Activated CD4-positive, CD25-positive, alpha-beta regulatory T cell treated with anti-CD3 and anti-CD28 coated beads, Interleukin-2, amount 50 U/mL, for 72 hours (primary cell): ENCODE measurements at places on chromosomes 7 and 10.

DNA sequence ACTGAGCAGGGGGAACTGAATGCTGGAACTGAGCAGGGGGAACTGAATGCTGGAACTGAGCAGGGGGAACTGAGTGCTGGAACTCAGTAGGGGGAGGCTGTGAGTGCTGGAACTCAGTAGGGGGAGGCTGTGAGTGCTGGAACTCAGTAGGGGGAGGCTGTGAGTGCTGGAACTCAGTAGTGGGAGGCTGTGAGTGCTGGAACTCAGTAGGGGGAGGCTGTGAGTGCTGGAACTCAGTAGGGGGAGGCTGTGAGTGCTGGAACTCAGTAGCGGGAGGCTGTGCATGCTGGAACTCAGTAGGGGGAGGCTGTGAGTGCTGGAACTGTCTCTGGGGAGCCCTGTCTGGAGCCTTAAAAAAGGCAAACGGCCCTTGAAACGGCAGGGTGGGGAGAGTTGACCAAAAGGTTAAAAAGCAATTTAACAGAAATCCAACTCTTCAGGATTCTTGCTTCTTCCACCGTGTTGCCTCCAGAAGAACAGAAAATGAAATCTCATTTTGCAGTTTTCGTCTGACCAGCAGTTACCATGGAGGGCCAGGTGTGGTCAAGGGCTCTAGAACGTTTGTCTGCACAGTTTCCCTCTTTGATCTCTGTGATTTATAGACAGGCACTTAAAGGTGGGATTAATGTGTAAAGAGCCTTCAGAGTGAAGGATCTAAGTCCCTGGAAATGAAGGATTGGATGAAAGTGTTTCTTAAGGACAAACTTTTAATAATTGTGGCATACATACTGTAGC lies 19.1 kb downstream of the DOCK1 start:
- no peak for DNase-seq

DNA sequence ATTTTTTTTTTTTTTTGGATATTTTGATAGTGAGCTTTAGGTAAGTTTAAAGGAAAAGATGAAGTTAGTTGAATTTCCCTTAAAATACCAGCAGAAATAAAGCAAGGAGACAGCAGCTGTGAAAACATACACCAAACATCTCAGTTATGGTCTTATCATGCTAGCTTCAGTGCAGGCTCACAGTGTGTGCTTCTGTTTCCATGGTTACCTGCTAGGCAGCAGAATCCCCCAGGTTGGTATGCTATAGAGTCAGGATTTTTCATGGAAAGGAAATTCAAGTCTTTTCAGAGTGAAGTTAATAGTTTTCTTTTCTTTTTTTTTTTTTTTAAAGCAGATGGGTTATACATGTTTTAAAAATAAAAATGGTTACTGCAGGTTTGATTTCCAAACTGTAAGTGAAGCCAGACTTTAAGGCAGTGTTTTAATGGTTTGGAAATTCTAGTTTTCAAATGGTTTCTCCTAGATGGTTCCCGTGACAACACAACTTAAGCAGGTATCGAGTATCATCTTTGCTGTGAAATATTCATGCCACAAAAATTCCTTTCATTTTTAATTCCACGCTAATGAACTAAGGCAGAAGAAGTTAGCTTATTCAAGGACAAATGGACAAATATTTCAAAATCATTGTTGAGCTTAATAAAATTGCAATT lies 230.9 kb downstream of the BICC1 start:
- DNase-seq, result no peak

- no peak for DNase-seq
Observed at GRCh38 chr7:95396136-95397032, at the start of gene PON3. Gene PON3, minus strand, starts transcription at chr7:95396375. Its CDS starts 25 bp downstream, at chr7:95396350.

GRCh38 chr7:46281071-46281470 lies 360.0 kb upstream of the IGFBP3 start:
- no peak for DNase-seq

DNA sequence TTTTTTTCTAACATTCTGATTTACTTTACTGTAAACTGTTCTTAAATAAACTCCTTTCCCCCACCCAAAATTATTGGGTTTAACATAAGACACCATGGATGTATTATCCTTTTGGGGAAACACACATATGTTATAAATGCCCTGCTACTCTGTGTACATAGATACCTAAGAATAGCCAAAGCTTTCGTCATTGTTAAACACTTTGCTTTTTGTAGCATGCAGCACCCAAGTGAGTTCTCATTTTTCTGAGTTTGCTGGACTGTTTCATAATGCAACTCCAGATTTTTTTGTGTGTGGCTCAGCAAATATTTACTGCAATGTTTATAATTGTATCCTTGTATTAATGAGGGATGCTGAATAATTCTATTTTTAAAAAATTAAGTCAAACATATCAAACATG lies 86.9 kb downstream of the VTI1A start:
- no peak for DNase-seq

GRCh38 chr10:78066012-78066411 lies 32.3 kb downstream of the RPS24 start:
- no peak for DNase-seq

DNA sequence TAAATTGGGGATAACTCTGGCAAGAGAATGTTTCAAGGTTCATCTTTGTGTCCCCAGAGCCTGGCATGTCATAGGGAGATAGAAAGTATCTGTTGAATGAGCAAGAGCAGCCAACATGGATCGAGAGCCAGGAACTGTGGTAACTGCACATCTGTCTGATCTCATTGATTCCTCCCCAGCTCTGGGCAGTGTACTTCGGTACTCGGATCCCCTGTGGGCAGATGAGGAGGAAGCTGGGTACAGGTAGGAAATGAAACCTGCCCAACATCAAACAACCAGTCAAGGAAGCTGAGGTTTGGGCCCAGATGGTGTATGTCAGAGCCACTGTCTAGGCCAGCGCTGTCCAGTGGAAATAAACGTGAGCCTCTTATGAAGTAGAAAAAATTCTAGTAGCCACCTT lies 76.4 kb downstream of the GRK5 start:
- no peak for DNase-seq

GRCh38 chr10:126910798-126911197 lies 5.6 kb downstream of the DOCK1 start:
- DNase-seq, result no peak

DNA sequence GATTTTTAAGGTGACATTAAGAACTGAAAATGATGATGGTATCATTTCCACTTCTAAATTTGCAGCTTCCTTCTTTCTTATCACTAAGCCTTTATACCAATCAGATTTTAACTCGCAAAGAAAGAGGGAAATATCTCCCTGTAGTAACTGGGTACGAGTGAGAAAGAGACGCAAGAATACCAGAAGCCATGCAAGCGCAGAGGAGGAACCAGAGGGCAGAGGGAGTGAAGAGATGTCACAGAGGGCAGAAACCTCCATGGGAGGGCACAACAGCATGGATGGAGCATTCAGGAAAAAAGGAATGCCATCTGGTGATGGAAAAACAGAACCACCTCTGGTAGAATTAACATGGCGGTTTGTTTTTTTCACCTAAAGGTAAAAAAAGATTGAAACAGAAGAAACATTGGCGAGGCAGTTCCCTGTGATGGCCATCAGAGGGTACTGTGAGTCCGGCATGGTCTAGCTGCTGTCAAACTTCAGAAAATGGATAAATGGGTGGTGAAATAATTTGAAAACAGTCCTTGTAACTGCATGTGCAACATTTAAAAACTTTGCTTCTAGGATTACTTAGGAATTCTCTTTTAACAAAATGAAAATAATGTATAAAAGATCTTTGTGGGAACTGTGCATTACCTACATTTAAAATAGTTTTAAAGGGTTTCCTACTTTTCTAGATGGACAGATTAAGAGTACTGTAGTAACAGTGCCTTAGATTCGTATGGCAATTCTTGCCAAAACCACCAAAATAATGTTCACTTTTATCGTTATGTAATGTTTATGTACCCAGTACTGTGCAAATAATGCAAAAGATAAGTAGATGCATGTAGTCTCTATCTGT lies 91.8 kb downstream of the ARHGAP12 start:
- no peak for DNase-seq

DNA sequence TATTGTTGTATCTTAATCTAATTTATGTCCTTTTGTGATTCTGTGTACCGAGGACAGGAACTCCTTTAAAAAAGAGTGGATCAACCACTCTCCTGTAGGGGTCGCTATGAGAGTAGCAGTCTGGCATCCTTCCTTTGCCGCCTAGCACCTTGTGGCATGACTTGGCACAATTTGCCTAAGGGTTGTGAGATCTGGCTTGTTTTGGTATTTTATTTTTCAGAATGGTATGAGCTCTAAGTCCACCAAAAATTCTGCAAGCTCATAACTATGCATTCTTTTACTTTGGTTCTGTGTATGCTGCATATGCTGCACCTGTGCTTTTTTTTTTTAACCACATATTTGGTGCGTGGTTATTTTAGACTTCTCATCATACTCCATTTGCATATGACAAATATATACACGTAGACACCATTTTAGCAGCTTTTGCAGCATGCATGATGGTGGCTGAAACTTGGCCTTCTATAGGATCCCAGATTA lies 112.8 kb downstream of the CDK14 start:
- DNase-seq, result no peak

- DNase-seq, result no peak
Observed at GRCh38 chr7:131653418-131654248, 97.2 kb upstream of the PODXL start.

- no peak for DNase-seq
Observed at GRCh38 chr7:26298472-26299058, 6.9 kb downstream of the SNX10 start.

- DNase-seq, result no peak
Observed at GRCh38 chr10:69573056-69573806, at the start of gene NEUROG3. Gene NEUROG3, minus strand, starts transcription at chr10:69573422. Its CDS starts 379 bp downstream, at chr10:69573043.

- no peak for DNase-seq
Observed at GRCh38 chr10:92407305-92408016, 116.5 kb downstream of the MARCHF5 start.

GRCh38 chr7:107023522-107024151 lies 20.9 kb upstream of the PRKAR2B start:
- no peak for DNase-seq

DNA sequence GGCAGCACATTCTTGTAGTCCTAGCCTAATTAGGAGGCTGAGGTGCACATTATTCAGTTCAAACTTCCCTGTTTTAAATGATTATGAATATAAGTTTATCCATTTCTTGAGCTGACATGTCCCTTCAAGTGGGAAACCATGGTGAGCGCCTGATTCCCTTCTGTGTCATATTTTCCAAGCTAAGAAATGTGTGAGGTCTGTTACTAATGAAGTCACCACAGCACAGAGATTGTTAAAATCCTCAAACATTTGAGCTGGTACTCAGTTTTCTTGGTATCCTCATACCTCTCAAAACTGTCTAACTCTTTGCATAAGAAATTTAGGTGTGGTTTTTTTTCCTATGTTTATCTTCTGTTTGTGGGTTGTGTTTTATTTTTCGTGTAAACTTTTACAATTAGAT lies 926.8 kb downstream of the GATA3 start:
- DNase-seq, result no peak

GRCh38 chr10:65172249-65172648 lies 1651.0 kb downstream of the REEP3 start:
- DNase-seq, result no peak

DNA sequence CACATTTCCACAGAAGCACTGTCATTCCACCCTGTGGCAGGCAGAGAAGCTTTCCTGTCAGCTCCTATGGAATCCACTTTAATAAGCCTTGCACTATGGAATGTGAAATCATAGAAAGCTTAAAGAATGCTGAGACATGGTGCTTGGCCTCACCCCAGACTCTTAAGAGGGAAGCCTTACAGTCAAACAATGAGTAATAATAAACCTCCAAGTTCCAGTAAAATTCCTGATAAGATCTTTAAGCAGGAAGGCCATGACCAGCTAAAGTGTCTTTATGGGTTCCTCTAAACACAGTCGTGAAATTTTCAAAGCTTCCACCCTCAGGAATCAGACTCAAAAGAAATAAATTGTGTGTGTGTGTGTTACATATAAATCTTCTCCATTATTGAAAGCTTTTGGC lies 11.9 kb upstream of the TEX36 start:
- DNase-seq, result no peak

GRCh38 chr10:106255111-106255678 lies 909.3 kb downstream of the SORCS1 start:
- DNase-seq, result no peak

GRCh38 chr10:126904516-126904817 lies 761 bp upstream of the DOCK1 start:
- no peak for DNase-seq

DNA sequence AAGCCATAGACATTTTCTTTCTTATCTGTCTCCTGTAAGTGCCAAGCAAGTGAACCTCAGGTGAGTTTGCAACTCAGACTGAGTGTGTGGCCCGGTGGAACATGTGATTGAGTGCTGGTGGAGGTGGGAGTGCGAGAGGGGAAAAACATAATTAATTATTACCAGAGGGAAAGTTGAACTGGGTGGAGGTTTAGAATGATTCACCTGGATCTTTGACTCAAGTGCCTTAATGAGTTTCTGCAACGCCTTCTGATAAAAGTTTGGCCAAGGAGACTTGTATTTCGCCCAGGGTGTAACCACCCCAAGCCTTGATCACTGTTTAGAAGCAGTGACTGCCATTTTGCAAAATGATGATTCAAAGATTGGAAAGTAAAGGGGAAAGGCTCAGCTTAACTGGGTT lies 513.9 kb downstream of the GATA3 start:
- no peak for DNase-seq

GRCh38 chr7:22267930-22268615 lies 88.9 kb downstream of the RAPGEF5 start:
- DNase-seq, result no peak

- no peak for DNase-seq
Observed at GRCh38 chr10:514137-514671, 175.3 kb downstream of the DIP2C start.

GRCh38 chr10:36026656-36027390 lies 384.7 kb upstream of the FZD8 start:
- DNase-seq, result no peak

DNA sequence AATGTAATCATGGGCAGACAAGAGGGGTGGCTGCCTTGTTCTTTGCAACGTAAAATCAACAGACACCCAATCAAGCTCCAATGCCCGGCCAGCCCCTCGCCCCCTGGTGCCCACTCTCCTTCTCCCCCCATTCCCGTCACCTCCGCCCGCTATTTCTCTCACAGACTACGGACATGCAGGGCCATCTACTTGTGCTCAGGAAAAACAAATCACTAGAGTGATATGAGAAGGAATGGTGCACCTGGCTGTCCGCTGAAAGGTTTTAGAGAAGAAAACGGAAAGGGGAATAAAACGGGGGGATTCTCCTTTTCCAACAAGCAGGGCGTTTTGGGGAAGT lies 396 bp downstream of the GRM8 start:
- no peak for DNase-seq

DNA sequence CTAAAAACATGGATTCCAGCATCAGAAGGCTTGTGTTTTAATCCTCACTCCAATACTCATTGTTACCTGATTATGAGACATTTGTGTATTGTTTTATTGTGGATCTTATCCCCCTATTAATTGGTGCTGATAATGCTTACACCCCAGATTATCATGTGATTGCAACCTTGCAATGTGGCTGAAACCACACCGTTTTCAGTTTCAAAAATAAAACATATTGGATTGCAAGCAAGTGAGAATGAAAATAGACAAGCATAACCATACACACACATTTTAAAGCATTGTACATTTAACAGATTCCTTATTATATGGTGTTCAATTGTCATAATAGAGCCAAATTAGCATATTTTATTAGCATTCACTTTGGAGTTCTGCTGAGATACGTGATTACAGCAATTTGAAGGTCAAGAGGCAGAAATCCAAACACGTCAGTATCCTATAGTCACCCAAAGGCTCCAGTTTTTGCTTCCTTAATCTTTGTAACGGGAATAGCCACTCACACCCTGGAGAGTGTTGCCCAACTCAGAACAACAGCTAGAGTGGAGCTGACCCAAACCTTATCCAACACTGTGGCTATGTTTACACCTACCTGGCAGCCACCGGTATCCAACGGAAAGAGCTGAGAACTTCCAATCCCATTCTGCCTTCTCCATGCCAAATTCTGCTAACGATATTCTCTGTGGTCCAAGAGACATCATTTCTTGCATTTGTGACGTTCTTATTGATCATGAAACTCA lies 317.1 kb upstream of the KLF6 start:
- no peak for DNase-seq
